BJ (cell line): ENCODE measurements at places on chromosomes 2 and 18. TPM values are rescaled to one million over a fixed set of nuclear protein-coding genes. Genes with fewer than 3 reads are reported as not detected.

- DNase-seq: no peak
These were observed 470.4 kb upstream of the ACVR2A start for GRCh38 chr2:147374423-147374811.

Gene FNDC4
- polyA plus RNA-seq: 6.9 and 8.9 TPM in 2 replicates

Gene RGPD5
- polyA plus RNA-seq: 5.3 and 8.0 TPM in 2 replicates

GRCh38 chr2:49988816-49989215, 834.5 kb upstream of the FSHR start:
- DNase-seq: no peak

DNA sequence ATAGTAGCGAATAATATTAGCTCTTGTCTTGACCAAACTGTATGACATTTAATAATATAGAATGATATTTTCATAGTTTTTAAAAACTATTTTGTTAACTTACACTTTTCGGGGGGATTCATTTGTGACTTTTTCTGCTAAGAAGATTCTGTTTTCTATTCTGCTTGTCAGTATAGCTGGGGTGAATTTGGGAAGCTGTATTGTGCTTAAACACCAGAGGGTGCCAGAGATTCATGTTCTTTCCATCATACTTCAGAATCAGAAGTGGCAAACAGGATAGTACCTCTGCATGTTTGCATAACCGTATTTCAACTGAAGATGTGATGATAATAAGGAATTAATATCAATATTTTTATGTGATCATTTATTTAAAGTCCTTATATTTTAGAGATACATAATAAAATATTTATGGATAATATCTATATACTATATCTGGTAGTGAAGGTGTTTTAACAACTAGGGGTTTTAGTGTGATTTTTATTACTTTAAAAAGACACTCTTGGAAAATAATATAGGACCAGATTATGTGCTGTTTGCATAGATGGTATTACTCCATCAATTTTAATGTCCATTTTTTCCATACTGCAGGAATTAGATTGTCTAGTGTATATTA, 81.0 kb downstream of the TAF4B start:
- no peak for DNase-seq

Gene NOTO
- polyA plus RNA-seq: not detected in 2 replicates

DNA sequence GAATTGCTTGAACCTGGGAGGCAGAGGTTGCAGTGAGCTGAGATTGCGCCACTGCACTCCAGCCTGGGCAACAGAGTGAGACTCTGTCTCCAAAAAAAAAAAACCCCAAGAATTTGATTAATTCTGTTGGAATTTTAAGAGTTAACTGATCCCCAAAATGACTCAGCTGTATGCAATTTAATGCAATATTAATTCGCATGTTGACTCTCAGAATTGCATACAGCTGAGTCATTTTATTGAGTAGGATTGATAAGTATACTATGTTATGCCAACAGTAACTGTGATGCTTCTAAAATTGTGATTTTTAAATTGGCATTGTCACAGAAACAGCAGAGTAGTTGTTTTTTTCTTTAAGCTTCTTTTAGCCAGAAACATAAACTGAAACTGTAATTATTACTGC, 19.6 kb downstream of the MSH2 start:
- no peak for DNase-seq

Gene RAB6C
- not detected in 2 replicates for polyA plus RNA-seq

- no peak for DNase-seq
These were observed 112.6 kb downstream of the CERS6 start for GRCh38 chr2:168568476-168569267.

Gene POU3F3
- not detected in 2 replicates for polyA plus RNA-seq

- DNase-seq: no peak
These were observed 43.8 kb upstream of the PEX13 start for GRCh38 chr2:60973705-60974104.

DNA sequence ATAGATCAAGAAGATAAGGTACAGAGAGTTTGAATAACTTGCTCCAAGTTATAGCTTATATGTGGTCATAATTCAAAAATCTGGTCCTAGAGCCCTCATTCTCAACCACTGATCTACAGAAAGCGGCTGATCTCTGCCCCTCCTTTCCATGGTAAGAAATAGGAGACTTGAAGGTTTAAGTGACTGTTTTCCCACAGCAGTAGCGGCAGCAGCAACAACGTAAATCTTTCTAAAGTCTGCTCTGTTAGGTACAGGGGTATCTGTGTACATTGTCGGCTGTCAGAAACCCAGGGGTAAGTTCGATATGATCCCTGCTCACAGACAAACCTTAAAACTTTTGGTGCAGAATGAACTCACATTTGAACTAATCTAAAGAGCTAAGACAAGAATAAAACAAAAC, 105.4 kb downstream of the EPHA4 start:
- DNase-seq: no peak

- no peak for DNase-seq
These were observed 38.1 kb upstream of the LCLAT1 start for GRCh38 chr2:30408961-30409387.

DNA sequence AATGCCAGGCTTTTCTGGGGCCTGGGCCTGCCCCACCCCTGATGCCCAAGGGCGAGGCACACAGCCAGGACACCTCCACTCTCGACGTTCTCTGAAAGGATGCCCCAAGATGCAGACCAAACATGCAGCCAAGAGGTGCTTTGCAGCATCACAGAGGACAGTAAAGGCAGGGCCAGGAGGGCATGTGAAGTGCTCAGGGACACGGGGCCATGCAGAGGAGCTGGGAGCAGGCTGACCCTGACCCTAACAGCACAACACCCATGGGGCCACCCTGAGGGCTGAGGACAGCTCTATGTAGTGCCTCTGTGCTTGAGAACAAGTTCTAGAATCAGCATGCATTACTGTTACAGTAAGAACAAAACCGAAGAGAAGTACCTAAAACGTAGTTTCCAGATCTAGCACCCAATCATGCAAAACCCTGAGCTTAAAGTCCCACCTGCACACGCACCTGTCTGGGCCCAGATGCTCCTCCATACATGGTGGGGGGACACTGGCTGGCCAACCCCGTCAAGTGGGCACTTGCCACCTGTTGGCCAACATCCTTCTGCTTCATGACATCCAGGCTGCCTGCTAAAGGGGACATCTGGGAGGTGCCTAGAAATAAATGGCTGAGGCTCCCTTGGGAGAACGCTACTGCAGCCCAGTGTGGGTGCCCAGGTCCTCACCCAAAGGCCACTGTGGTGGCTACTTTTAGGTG, 15.4 kb downstream of the HS6ST1 start:
- no peak for DNase-seq

DNA sequence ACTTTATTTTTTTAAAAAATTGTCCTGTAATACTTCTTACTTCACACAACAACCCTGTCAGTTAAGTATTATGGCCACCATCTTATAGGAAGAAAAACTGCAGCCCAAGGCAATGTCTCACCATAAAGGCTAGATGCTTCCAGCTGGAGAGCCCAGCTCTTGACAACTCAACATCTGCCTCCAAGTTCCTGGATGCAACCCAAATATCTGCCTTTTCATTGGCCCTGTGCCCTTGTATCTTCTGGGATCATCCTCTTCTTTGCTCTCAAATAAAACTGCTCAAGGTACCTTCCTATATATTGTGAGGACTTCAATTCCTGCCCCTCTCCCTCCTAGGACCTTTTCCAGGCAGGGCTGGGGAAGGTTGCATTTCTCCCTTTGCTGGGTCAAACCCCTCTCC, 69.5 kb downstream of the BIN1 start:
- DNase-seq: no peak

Gene LOXHD1
- not detected in 2 replicates for polyA plus RNA-seq

DNA sequence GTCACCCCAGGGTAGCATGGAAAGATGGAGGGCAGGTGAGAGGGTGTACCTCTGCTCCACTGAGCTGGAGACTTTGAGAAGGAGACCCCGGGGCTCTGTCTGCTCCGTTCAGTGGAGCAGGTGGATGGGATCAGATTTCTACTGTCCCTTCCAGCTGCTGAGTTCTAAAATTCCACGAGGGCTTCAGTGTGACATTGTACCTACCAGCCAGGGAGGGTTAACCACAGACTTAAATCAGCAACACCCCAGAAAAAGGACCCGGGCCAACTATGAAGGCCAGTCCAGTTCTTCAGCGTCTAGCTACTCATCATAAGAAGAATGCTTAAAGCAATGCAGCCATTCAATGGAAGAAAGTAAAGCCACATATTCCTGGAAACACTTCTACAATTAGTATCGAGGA, 23.8 kb downstream of the STAT1 start:
- no peak for DNase-seq

GRCh38 chr2:43057742-43058725, 168.4 kb downstream of the ZFP36L2 start:
- DNase-seq: no peak

DNA sequence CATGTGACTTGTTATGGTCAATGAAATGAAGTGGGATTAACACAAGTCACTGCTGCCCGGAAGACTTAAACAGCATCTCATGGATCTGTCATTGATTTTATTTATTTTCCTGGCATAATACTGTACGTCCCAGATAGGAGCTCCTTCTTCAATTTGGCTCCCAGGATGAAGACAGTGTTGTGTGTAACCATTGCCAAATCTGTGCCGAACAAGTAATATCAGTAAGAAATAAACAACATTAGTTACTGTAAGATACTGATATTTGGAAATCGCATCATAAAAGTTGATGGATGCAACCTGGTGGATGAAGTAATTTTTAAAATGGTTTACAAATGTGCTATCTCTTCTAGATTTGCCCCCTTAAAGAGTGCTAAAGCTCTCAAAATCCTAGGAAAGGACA, 419.0 kb upstream of the MMADHC start:
- DNase-seq: no peak

- no peak for DNase-seq
These were observed 30.4 kb upstream of the MAPRE3 start for GRCh38 chr2:26940001-26940400.

Gene PLEKHA3
- 10.0 and 22.8 TPM in 2 replicates for polyA plus RNA-seq

DNA sequence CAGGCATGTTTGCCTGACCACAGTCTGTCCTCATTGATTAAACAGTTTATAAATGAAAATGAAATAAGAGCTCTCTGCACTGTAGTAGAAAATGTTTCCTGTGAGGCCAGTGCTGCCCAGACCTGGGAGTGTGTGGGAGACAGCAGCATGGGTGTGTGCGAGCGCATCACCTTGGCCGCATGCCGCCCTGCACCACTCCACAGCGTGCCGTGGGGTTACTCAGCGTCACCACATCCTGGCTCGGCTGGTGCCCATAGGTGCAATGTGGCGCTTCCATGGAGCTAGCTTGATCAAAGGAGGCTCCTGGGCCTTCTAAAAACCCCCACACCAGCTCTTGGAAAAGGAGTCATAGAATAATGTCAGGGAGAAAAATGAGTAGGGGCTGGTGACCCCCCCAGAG, 76.0 kb upstream of the EPC2 start:
- DNase-seq: no peak

- DNase-seq: no peak
These were observed 128.0 kb upstream of the CD302 start for GRCh38 chr2:159925975-159926374.

DNA sequence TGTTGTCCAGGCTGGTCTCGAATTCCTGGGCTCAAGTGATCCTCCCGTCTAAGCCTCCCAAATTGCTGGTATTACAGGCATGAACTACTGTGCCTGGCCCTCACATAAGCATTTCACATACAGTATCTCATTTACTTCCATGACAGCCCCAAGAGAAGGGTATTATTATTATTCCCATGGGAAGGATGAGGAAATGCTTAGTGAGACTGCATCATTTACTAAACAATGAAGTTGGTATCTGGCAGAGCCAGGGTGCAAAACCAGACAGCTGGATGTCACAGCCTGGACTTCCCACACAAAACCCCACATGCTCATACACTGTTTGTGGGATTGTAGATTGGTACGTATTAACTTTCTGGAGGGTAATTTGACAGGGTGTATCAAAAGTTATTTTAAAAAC, 29.9 kb downstream of the DAPL1 start:
- no peak for DNase-seq

Gene TEX44
- not detected in 2 replicates for polyA plus RNA-seq

Gene ADAM23
- polyA plus RNA-seq: 1.3 and 1.7 TPM in 2 replicates

GRCh38 chr2:226052772-226053416, 653.4 kb downstream of the NYAP2 start:
- DNase-seq: no peak

DNA sequence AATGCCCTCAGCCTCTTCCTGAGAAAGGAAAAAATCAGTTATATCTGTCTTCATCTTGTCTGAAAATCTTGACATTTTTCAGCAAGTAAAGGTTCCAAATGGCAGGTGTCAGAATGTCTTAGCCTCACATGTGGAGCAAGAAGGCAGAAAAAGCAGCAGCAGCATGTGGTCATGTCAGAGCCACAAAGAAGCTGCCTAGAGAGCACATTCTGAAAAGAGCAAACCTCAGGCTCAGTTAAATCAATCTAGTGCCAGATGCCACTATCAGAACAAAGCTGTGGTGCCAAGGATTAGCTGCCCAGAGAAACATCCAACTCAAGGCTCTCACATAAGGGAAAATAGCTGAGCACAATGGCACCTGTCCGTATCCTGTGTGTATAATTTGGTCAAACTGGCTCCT, 105.9 kb downstream of the SRBD1 start:
- no peak for DNase-seq

DNA sequence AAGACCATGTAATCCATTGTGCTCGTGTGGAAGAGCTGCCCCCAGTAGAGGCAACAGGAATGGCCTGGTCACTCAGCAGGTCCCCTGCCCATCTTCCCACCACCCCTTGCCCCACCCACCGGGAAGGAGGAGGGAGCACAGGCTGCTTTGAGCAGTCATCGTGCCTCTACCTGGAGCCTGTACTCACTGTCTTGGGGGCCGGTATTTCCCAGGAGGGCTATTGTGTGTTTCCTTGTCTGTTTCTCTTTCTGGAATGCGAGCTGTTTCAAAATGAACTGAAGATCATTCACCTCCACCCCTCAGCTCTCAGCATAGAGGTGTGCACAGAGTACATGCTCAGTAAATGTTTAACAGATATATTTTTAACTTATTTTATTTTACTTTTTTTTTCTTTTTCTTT, 7.7 kb upstream of the AMMECR1L start:
- DNase-seq: no peak
